ENCODE measurements at places on chromosomes 7 and 10.

- no peak for DNase-seq
Observed at GRCh38 chr7:112495810-112496462, 15.1 kb downstream of the LSMEM1 start.

DNA sequence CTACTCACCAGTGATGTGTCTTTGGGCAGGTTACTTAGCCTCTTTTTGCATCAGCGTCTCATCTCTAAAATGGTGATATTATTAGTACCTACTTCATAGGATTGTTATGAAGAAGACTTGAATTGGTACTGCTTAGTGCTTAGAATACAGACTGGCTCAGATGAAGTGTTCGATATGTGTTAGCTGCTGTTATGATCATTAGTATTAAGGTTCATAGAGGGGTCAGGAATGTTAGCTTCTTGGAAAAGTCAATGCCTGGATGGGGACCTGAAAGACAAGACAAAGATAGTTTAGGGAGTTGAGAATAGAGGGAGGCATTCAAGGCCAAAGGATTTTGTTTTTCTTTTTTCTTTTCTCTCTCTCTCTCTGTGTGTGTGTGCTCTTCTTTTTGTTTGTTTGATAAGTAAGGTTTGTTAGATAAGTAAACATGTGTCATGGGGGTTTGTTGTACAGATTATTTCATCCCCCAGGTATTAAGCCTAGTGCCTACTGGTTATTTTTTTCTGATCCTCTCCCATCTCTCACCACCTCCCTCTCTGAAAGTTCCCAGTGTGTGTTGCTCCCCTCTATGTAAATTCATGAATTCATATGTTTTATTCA, 63.3 kb downstream of the MDFIC start:
- no peak for DNase-seq

DNA sequence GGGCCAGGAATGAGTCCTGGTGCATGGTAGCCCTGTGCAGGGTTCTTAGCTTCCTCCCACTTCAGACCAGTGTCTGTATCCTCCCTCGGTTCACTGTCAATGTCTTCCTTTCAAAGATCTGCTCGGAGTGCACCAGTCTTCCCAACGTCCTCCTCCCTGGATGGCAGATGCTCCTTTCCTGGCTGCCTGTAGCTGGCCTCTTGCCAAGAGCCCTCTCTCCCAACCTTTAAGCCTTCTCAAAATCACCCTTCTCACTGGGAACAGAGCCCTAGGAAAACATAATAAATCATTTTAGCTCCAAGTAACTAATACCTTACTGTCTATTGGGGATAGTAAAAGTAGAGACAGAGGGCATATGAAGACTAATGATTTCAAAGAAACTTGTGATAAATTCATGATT, 490.6 kb downstream of the CCSER2 start:
- DNase-seq = no peak

DNA sequence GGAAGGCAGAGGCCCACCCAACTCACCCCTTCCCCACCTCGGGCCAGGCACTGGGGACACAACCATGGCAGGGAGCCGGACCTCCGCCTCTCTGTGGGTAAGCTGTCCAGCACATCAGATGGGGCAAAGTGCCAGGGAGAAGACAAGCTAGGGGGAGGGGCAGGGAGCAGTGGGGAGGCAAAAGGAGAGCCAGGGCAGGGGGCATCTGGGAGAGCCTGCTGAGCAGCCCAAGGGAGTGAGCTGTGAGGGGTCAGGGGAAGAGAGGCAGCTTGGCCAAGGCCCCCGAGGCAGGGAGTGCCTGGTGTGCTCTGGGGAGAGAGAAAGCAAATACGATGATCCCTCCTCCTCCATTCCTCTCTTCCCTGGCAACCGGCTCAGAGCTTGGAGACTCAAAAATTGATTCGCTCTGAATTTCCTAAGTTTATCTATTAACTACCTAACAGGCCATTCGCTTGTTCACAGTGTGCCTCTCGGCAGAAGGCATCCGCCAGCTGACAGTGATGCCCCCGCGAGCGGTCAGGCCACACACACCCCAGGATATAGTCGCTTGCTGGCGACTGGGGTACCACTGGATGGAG, 4.5 kb downstream of the CAMK2B start:
- DNase-seq = no peak

DNA sequence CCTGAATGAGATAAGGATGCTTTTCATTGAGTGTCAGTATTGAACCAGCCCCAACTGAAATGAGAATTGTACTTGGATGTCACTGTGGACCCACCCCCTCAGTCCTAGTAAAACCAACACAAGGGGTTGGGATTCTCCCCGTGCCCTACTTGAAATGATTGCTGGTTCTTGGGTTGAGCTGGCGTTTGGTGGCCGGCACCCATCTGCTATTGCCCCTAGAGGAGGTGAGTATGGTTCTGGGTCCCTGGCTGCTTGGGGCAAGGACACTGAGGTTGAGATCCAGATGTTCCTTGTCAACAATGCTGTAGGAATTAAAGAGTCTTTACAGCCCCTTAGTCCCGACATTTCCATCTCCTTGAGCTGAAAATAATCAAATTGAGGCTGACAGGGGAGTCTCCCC, 170.0 kb upstream of the ZNF32 start:
- DNase-seq = no peak

GRCh38 chr7:8597565-8597964, 164.2 kb downstream of the NXPH1 start:
- no peak for DNase-seq

GRCh38 chr7:73823873-73824592, 6.8 kb upstream of the CLDN4 start:
- DNase-seq = no peak

- DNase-seq = no peak
Observed at GRCh38 chr7:13099154-13099795, 411.8 kb downstream of the ARL4A start.

- no peak for DNase-seq
Observed at GRCh38 chr7:147496209-147496608, 1094.4 kb upstream of the C7orf33 start.

DNA sequence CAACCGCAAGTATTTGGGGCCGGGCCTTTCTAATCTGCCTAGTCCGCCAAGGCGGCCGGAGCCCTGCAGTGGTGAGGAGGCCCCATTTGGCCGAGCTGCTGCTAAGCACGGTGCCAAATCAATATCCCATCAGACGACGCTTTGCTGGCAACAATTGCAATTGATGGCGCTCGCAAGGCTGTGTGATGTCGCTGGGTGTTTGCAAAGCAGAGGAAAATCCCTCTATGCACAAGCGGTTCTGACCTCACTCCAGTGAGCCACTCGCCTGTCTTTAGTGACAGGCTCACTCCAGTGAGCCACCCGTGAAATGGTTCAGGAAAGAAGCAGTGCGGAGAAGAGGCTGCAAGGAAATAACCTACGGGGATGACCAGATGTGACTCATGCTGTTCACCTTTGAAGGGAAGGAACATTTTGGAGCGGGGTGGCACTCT, 18.3 kb upstream of the PDE1C start:
- DNase-seq = no peak

DNA sequence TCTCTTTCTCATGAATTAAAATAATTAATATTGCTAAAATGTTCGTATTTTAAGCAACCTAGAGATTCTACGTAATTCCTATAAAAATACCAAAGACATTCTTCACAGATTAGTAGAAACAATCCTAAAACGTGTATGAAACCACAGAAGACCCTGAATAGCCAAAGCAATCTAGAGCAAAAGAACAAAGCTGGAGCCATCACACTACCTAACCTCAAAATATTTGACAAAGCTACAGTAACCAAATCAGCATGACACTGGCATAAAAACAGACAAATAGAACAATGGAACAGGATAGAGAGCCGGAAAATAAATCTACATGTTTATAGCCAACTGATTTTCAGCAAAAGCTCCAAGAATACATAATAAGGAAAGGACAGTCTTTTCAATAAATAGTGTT, 105.5 kb upstream of the PTN start:
- no peak for DNase-seq

DNA sequence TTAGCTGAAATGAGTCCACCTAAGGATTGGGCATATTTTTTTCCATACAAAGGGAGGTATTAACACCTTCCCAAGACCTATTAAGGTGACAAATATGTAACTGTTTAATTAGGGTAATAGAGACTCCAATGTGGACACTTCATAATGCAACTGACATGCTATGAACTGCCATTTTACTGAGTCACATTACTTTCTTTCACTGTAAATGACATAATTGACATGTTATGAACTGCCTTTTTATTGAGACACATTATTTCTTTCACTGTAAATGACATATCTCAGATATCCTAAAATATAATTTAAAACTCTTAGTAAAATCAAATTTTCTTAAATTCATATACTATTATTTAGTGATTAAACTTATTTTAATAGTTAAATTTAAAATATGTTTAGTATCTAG, 528.8 kb upstream of the PCDH15 start:
- no peak for DNase-seq

DNA sequence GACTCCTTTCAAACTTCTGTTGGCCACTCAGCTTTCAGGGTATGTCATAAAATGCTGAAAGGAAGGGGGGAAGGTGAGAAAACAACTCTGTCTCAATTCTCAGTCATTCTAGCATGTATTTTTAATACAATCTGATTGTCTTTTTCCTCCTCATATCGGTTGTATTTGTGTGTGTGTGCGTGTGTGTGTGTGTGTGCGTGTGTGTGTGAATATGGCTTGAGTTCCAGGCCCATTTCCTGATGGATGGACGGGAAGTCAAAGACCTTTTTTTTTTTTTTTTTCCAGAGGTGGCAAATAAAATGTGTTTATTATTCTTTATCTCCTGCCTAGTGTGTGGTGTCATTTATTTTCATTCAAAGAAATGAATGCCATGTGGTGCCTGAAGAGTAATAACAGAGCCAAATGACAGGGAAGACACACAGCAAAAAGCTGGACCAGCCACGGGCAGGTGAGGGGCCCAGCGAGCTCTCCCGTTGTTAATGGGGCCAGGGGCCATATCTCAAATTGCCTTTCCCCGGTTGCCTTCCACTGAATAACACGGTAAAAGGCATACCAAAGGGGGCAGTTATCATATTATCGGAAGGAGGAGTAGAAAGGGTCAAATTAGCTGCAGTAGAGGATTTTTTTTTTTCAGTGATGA, 3.1 kb upstream of the PLXNA4 start:
- no peak for DNase-seq

DNA sequence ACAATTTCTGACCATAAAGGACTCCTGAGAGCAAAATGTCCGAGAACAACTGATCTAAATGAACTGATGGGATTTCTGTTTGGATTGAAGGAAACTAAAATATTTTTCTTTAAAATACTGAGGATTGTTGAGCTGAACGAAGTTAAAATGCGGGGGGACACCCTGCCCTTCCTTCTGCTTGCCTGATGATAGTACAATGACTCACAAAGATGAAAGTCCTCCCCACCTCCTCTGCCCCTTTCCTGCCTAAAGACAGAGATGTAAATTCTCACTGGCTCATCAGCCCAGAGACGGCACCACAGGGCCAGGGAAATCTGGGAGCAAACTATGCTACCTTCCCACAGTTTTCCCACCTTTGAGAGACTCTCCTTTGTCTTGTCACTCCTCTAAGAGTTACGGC, 180.6 kb downstream of the PHTF2 start:
- DNase-seq = no peak

DNA sequence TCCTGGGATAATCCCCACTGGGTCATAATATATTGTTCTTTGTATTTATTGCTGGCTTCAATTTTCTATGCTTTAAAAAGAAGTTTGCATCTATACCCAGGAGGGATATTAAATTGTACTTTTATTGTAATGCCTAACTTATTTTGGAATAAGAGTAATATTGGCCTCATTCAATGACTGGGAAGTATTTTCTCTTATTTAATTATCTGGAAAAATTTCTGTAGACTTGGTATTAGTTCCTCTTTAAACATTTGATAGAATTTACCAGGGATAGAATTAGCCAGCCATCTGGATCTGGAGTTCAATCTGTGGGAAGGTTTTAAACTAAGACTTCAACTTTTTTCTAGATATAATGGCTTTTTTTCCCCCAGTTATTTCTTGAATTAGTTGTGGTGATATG, 115.2 kb upstream of the ZNF32 start:
- DNase-seq = no peak

DNA sequence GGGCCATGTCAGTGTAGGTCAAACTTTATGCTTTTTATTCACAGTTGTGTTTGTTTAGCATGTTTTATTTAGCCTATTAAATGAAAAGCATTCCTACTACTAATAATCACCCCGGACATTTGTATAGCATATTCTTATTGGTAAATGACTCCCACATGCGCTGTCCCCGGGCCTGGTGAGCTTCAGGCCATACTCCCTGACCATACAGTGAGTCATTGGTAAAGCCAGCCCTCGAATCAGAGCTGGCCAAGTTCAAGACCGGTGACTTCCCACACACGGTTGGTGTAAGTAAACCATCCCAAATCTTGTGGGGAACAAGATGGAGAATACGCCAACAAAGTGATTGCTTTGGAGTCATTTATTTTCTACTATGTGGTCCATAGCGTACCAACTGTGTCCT, 238.7 kb upstream of the TCF7L2 start:
- DNase-seq = no peak

All from stimulated activated CD8-positive, alpha-beta memory T cell treated with anti-CD3 and anti-CD28 coated beads, Interleukin-4, amount 100 ng/mL, for 1 hour (primary cell).